Activated naive CD8-positive, alpha-beta T cell treated with anti-CD3 and anti-CD28 coated beads, Interleukin-2, amount 50 U/mL, for 24 hours (primary cell): ENCODE measurements at places on chromosomes 1 and 21.

DNA sequence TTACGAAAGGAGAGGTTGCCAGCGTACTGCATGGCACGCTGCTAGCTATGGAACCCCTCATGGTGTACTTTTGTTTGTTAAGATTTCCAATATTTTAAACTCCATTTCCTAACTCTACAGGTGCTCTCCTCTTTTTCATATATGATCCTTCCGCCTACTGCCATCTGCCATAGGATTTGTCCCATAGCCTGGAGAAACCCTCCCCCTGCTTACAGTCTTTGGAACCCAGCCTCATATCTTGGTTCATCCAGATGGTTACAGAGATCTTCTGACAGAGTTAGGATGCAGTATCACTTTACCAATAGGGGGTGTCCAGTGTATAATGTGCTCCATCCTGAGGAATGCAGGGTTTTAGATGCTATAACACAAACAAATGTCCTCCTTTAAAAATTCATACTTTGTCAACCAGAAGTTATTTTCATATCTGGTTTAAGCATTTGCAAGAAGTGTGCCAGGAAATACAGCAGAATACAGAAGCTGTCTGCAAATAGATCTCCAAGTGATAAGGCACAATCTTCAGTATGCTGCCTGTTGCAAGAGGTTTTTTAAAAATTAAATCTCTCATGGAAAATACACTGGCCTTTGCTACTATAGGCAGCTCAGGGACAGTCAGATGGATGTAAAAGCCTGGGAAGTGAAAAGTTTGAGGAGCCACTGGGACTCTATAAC, 377.8 kb downstream of the KCNH1 start:
- no peak for DNase-seq

DNA sequence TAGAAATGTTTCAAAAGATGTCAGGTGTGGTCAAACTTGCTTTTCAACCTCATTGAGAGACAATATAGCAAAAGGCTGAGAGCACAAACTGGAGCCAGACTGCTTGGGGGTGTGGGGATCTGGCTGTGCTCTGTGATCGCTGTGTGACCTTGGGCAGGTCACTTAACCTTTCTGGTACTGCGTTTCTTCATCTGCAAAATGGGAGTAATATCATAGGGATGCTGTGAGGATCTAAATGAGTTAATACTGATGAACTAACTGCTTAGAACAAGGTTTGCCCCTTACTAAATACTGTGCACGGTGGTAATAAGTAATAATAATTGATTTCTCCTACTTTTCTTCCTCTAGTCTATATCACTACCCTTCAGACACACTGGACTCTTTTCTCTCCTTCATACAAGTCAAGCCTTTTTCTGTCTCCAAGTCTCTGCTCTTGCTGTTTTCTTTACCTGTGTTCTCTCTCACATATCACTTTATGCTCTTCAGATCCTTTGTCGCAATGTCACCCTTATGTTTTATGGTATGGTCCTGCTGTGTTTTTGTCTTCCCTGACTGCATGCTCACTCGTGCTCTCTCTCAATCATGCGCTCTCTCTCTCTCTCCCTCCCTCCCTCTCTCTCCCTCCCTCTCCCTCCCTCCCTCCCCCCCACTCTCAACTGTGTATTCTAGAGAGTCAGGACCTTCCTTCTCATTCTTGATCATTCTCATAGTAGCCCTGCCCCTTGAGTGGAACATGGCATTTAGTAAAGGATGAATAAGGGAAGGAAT, 3.3 kb downstream of the MGST3 start:
- no peak for DNase-seq

DNA sequence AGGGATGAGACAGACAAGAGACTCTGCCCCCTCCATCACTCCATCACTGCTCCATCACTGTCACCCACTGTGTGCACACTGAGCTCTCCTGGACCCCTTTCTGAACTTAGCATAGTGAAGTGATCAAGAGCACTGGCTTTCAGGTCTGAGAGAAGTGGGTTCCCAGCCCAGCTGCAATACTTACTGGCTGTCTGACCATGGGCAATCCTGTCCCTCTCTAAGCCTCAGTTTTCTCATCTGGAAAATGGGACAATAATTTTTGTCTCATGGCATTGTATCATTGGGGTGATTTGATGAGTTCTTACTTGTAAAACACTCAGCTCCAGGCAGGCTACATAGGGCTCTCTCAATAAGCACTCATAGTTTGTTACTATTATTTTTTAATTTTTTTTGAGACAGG, 7.5 kb upstream of the RPS6KA1 start:
- DNase-seq: no peak

GRCh38 chr1:99707535-99708142, 58.8 kb downstream of the FRRS1 start:
- peak; percentile 63 for DNase-seq

DNA sequence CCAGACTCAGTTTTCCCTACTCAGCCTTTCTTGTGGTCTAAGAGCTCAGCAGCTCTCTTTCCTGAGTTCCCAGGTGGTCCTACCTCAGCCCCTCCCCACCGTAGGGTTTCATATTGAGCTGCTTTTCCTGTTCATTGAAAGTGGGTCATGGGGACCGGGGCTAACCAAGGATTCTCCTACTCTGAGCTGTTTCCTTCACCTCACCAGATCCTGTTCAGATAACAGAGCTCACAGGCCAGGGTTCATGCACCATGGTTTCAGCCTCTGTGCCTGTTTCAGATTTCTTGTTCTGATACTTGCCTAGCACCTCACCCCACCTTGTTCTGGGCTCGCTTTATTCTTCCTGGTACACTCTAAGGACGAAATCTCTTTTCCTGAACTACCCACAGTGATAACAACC, 8.5 kb downstream of the UBQLN4 start:
- no peak for DNase-seq

- no peak for DNase-seq
Measured at GRCh38 chr21:17197996-17198395, 314.8 kb upstream of the CXADR start.

- DNase-seq: no peak
Measured at GRCh38 chr1:50106095-50106761, 2.5 kb upstream of the ELAVL4 start.

DNA sequence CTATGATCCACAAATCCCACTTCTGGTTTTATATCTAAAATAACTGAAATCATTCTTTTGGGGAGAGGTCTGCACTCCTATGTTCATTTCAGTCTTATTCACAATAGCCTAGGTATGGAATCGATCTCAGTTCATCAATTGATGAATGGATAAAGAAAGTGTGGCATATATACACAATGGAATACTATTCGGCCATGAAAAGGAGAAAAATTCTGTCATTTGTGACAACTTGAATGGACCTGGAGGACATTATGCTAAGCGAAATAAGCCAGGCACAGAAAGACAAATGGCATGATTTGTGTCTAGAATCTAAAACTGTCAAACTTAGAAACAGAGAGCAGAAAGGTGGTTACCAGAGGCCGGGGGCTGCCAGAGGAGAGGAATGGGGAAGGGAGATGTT, 5.4 kb upstream of the KRTAP10-8 start:
- DNase-seq: no peak

- peak; percentile 83 for DNase-seq
Measured at GRCh38 chr1:147640553-147641165, 29.7 kb downstream of the ACP6 start.

DNA sequence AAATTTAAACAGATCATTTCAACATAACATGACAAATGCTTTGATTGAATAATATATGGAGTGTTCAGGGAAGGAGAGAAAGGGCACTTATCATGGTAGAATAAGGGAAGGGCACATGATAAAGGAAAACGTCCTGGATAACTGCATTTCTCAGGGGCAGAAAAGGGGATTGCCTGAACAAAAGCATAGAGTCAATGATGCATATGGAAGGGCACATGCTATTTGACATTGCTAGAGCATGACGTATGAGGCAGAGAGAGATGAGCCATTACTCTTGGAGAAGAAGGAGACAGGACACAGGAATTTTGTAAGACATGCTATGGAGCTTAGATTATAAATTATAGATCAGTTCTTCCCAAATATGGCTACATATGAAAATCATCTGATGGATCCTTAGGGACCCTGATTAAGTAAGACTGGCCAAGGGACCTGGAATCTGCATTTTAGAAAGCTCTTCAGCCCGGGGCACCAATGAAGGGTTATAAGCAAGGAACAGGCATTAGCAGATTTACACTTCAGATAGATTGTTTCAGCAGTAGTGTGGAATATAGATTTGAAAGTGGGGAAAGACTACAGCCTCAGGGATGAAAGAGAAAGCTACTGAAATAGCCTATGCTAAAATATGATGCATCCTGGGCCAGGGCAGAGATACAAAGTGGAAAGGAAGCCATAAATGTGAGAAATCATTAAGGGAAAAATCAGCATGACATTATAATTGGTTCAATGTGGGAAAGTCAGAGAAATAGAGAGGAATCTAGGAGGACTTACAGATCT, 21.3 kb downstream of the FMO2 start:
- no peak for DNase-seq

GRCh38 chr1:117613969-117614729, 8.3 kb downstream of the TENT5C start:
- DNase-seq: no peak

DNA sequence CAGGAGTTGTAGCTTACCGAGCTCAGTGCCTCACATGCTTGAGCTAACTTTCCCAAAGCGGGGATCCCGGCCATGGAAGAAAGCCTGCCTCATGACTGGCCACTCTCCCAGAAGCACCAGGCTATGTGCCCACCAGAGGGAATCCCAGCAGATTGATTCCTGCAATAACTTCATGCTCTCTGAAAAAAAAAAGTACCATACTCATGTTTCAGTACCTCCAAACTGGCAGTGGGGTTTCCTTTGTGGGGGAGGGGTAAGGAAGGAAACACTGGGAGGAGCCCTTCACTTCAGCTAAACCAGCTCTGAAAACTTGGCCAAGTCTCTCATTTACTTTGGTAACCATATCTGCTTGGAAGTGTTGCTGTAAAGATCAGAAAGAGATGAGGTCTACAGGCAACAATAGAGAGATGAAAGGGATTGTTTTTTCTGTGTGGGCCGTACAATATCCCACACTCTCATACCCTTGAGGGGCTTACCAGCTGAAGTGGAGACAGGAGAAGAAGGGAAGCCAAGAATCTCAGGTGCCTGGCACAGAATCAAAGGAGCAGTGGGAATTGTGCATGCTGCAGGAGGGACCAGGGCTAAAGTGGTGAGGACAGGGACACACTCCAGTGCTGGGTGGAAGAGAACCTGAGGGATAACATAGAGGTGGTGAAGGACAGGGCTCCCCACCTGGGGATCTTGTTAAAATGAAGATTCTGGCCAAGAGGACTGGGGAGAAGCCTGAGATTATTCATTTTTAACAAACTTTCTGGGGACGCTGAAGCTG, 42.4 kb upstream of the TACSTD2 start:
- no peak for DNase-seq

DNA sequence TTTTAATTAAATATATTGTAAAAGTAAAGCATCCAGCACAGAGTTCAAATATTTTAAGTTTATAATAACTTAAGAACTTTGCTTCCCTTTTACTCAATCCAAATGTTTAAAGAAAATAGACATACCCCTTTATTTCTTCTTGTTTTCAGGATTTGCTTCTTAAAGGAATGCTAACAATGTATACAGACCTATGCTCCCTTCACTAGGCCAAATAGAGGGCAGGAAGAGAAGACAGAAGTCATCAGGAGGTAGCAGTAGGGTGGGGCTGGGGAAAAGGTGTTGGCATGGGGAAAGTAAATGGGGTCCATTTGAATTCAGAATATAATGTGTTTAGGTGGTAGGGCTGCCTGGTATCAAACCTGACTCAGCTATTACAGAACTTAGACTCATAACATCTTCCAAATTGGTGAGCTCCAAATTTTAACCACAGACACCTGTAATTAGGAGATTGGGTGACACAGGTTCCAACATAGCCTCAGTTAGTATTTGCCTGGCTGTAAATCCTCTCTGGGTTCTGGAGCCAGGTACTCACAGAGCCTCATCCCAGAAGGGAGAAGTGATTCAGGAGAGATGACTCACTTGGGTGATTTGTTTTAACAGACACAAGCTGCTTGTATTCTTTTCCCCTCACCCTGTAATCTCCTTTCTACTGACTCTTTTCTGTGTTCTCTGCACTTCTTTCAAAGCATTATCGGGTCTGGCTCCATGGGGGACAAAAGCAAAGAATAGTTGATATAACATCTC, 60.1 kb upstream of the DUSP10 start:
- no peak for DNase-seq

GRCh38 chr1:60129911-60130310, 56.3 kb upstream of the C1orf87 start:
- no peak for DNase-seq
